NCI-H2171 (cell line): ENCODE measurements at places on chromosomes 4 and X.
A peak's percentile ranks its signal among the peaks of the same experiment; 100 is the strongest.

- no peak for DNase-seq
Observed at GRCh38 chrX:44935640-44936039, 62.7 kb downstream of the KDM6A start.

DNA sequence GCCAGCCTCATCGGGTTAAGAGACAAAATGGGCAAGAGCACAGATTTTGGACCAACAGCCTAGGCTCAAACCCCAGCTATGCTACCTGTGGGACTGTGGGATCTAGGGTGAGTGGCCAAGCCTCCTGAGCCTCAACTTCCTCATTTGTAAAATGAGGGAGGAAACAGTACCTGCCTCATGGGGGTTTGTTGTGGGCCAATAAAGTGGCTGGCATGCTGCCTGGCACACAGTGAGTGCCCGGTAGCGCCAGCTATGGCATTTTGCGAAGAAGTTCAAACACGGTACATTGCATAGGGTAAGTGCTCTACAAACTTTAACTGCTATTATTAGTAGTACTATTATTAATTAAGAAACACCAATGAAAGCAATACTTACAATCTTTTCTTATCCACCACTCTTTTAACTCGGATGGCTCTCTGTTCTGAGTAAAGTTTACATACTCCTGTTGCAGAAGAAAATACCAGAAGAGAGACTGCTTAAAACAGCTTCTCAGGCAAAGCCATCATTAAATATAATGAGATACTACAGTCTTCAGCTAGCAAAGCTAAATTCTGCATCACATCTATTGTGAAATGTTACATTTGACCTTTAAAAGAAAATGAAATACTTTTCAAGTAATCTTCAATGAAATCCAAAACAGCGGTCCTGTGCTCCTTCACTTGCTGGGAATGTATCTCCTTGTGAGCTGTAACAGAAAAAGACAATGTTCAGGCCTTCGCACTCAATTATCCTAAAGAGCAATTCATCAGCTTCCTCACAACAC, 70.1 kb downstream of the NSG1 start:
- DNase-seq = no peak

- no peak for DNase-seq
Observed at GRCh38 chr4:74873545-74874301, 59.2 kb upstream of the PARM1 start.

GRCh38 chr4:117692538-117692937, 341.7 kb upstream of the NDST3 start:
- no peak for DNase-seq

GRCh38 chr4:134345244-134345643, 143.7 kb upstream of the PABPC4L start:
- no peak for DNase-seq

- no peak for DNase-seq
Observed at GRCh38 chr4:24794480-24794879, 893 bp upstream of the SOD3 start.

DNA sequence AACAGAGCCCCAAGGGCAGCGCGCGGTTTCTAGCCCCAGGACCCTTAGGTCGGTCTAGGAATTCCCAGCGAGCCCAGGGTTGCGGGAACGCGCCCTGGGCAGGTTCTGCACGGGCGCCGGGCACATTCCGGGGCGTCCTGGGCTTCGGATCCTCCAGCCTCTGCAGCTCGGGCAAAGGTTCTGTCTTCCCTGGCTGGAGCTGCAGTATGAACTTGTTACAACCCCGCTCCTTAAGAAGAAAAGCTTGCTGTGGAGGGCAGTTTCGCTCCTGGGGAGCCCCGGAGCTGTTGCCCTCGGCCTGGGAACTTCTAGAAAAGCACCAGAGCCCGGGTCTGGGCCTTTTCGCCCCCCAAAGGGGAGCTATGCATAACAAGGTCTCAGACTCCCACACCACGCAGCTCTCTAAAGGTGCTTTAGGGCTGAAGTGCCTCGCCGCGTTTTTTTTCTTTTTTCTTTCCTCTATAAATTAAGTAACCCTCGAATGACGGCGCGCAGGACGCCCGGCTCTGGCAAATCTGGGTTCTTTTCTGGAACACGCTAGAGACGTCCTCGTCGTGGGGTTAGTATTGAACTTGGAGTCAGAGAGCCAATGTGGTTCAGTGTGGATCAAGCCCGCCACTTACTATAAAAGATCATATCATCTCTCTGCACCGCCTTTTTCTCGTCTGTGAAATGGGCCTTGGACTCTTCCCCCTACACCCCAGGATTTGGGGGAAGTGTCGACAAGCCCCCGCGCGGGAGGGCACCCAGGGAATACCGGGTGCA, 5.7 kb downstream of the MSX1 start:
- DNase-seq = no peak

DNA sequence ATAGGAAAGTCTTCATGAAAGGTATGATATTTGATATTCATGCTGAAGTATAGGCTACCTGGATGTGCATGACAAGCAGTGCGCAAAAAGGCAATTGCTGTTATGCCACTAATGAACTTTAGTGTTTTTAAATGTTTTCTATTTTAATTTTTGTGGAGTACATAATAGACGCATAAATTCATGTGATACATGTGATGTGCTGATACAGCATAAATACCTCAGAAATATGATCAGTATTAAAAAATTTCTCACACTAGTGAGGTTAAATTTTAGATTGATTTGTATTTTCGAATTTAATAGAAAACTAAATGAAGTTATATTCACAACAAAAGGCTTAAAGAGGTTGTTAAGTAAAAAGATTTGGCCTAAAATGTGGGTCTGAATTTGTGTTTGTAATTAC, 2.2 kb downstream of the UGT2A1 start:
- no peak for DNase-seq

- no peak for DNase-seq
Observed at GRCh38 chr4:76931087-76931486, 18.5 kb upstream of the SEPTIN11 start.

GRCh38 chrX:132022198-132022966, 720 bp upstream of the STK26 start:
- DNase-seq = no peak

GRCh38 chr4:148044912-148045352, 313.0 kb downstream of the ARHGAP10 start:
- no peak for DNase-seq

DNA sequence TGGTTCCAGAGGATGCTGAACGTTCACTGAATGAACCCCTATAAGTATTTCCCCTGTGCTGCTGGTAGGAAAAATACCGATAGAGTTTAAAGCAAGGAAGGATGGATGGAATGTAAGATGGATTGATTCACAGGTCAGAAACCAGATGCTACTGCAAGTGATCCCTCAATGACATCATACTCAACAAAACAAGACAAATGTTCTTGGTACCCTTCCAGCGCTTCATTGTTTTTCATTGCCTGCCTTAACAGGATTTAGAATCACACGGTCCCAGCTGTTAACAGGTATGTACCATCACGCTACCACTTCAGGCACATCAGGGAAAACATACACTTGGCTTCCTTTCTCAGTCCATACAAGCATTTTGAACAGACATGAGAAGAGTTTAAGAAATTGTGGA, 118.1 kb upstream of the TLR3 start:
- peak; percentile 47 for DNase-seq

- DNase-seq = no peak
Observed at GRCh38 chrX:292900-293897, 12.0 kb downstream of the PLCXD1 start.

DNA sequence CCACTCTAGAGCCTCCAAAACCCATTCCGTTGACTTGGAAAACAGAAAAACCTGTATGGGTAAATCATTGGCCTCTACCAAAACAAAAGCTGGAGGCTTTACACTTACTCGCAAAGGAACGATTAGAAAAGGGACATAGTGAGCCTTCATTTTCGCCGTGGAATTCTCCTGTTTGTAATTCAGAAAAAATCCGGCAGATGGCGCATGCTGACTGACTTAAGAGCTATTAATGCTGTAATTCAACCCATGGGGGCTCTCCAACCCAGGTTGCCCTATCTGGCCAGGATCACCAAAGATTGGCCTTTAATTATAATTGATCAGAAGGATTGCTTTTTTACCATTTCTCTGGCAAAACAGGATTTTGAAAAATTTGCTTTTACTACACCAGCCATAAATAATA, 60.8 kb downstream of the ZNF732 start:
- no peak for DNase-seq

- DNase-seq = no peak
Observed at GRCh38 chr4:81904121-81904520, 432.4 kb upstream of the RASGEF1B start.
